ENCODE measurements at places on chromosomes 4 and X. TPM values are rescaled to one million over a fixed set of nuclear protein-coding genes. Genes with fewer than 3 reads are reported as not detected.

PROM1 gene
- total RNA-seq, result 0.47 TPM

GPM6B gene
- total RNA-seq, result 0.14 TPM

PABPC5 gene
- total RNA-seq, result 0.08 TPM

ABCB7 gene
- 15.5 TPM for total RNA-seq

TEC gene
- total RNA-seq, result 2.3 TPM

LANCL3 gene
- total RNA-seq, result not detected

RTL9 gene
- total RNA-seq, result 0.08 TPM

FDCSP gene
- not detected for total RNA-seq

MTNR1A gene
- 0.35 TPM for total RNA-seq

USP17L18 gene
- not detected for total RNA-seq

ARX gene
- 0.39 TPM for total RNA-seq

Measured in A549 treated with GW870086 at 1 μM for 4 hours (cell line).